ENCODE measurements at places on chromosomes 12 and 14.

DNA sequence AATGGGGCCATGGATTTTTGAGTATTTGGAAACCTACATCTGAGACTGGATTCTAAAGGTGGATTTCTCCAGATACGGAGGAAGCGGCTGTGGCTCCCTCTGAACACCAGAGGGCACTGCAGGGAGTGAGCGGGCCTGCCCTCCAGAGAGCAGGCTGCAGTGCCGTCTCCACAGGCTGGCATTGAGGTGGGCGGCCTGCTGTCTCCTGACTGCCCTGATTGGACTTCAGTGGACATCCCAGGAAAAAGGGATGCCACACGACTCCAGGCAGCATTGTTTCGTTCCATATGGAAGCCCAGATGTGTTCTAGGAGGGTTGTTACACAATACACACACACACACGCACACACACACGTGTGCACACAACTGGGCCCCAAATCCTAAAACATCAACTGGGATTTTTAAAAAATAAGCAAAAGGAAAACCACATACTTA is 20.9 kb upstream of the ANO2 start:
- DNase-seq = peak; percentile 56
- no peak overlapping the region for H3K27ac ChIP-seq
- H3K36me3 ChIP-seq = no peaks in the 10 kb centered on the region
- H3K27me3 ChIP-seq = no peaks in the 10 kb centered on the region
- H3K4me1 ChIP-seq = no peaks in the 10 kb centered on the region

- peak; percentile 98 for DNase-seq
- H3K36me3 ChIP-seq = peaks cover 10% of the 10 kb centered on the region
- no peaks in the 10 kb centered on the region for H3K27me3 ChIP-seq
- no peak overlapping the region for H3K4me3 ChIP-seq
Measured at GRCh38 chr14:21014761-21015190, 10.1 kb downstream of the NDRG2 start.

DNA sequence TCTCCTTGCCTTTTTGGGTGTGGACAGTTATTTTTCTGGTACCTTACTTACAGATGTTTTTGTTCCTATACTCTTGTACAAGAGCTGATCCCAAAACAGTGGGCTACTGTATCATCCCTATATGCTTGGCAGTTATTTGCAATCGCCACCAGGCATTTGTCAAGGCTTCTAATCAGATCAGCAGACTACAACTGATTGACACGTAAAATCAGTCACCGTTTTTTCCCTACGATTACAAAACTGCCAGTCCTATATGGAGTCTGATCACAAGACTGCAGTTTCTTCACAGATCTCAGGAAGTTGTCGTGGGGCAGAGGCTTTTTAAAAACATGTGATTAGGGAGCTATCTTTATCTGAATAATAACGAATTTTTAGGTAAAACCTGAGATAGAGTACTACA is 1.3 kb downstream of the LYSET start:
- peak; percentile 74 for DNase-seq
- peaks cover 2% of the 10 kb centered on the region for H3K4me1 ChIP-seq
- no peak overlapping the region for H3K27ac ChIP-seq
- H3K36me3 ChIP-seq = peaks cover 5% of the 10 kb centered on the region

GRCh38 chr14:99497341-99497740 is 16.1 kb downstream of the CCNK start:
- H3K4me1 ChIP-seq = no peaks in the 10 kb centered on the region
- no peak for DNase-seq
- H3K4me3 ChIP-seq = no peak overlapping the region
- no peaks in the 10 kb centered on the region for H3K27me3 ChIP-seq

- H3K4me1 ChIP-seq = no peaks in the 10 kb centered on the region
- H3K27ac ChIP-seq = no peak overlapping the region
- no peak overlapping the region for H3K4me3 ChIP-seq
- H3K36me3 ChIP-seq = no peaks in the 10 kb centered on the region
Measured at GRCh38 chr14:98731286-98731685, 540.7 kb downstream of the BCL11B start.

GRCh38 chr12:56723889-56724700 is 1.0 kb downstream of the NACA start:
- H3K4me3 ChIP-seq = peak overlapping the region; percentile 87
- peak; percentile 67 for DNase-seq
- peaks cover 14% of the 10 kb centered on the region for H3K4me1 ChIP-seq

DNA sequence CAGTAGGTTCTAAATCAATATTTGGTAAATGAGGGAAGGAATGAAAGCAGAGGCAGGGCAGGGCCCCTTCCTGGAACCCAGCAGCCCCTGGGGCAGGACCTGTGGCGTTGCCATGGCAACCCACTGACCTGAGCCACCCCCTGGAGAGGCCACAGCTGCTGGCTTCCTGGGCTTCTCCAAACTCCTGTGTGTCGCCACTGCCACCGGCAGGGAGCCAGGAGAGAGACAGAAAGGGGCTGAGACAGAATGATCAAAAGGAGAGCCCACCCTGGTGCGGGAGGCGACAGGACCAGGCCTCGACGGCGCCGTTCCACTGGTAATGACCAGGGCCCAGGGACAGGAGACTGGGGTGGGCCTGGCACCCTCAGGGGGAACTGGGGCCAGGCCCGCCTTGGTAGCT is 18.2 kb downstream of the RFX4 start:
- no peaks in the 10 kb centered on the region for H3K27me3 ChIP-seq
- H3K4me1 ChIP-seq = peaks cover 19% of the 10 kb centered on the region
- no peak overlapping the region for H3K4me3 ChIP-seq
- no peaks in the 10 kb centered on the region for H3K36me3 ChIP-seq

- no peak overlapping the region for H3K27ac ChIP-seq
- H3K36me3 ChIP-seq = no peaks in the 10 kb centered on the region
- no peak overlapping the region for H3K4me3 ChIP-seq
- H3K27me3 ChIP-seq = no peaks in the 10 kb centered on the region
- DNase-seq = peak; percentile 82
- peaks cover 8% of the 10 kb centered on the region for H3K4me1 ChIP-seq
Measured at GRCh38 chr14:75307700-75308379, 29.2 kb downstream of the FOS start.

GRCh38 chr12:32365473-32366064 is 33.8 kb upstream of the FGD4 start:
- H3K27ac ChIP-seq = no peak overlapping the region
- H3K4me3 ChIP-seq = no peak overlapping the region
- DNase-seq = peak; percentile 79
- no peaks in the 10 kb centered on the region for H3K27me3 ChIP-seq
- no peaks in the 10 kb centered on the region for H3K36me3 ChIP-seq

DNA sequence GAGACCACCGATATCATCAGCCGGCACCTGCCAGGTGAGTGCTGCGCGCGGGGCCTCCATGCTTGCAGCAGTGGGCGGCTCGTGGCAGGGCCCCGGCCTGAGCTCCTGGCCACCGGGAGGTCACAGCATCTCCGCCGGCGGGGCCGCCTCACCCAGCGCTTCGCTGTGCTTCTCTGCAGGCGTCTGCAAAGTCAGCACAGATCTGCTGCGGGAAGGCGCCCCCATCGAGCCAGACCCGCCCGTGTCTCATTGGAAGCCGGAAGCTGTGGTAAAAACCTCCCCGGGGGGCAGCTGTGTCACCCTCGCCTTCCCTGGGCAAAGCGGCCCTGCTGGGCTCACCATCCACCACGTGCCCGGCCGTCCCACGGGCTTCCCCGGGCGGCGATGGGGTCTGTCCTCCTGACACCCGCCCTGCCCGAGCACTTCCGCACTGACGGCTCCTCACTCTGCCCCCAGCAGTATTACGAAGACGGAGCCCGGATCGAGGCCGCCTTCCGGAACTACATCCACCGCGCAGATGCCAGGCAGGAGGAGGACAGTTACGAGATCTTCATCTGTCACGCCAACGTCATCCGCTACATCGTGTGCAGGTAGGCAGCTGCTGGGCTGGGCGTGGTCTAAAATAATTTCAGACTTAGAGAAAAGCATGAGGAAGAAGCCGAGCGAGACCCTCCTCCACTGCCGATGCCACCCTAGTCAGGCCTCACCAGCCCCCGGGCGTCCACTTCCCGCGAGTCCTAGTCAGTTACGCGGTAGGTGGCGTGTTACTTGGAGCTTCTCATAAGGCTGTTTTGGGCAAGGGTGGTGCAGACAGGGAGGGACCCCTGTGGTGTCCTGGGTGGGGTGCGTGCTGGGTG is 7.1 kb downstream of the PGAM5 start:
- no peaks in the 10 kb centered on the region for H3K4me1 ChIP-seq
- DNase-seq = no peak
- H3K27me3 ChIP-seq = no peaks in the 10 kb centered on the region
- H3K4me3 ChIP-seq = no peak overlapping the region
- H3K36me3 ChIP-seq = peaks cover 61% of the 10 kb centered on the region
- H3K27ac ChIP-seq = no peak overlapping the region

GRCh38 chr14:61719344-61720293 is 24.3 kb downstream of the HIF1A start:
- no peaks in the 10 kb centered on the region for H3K4me1 ChIP-seq
- no peak for DNase-seq
- no peak overlapping the region for H3K27ac ChIP-seq

DNA sequence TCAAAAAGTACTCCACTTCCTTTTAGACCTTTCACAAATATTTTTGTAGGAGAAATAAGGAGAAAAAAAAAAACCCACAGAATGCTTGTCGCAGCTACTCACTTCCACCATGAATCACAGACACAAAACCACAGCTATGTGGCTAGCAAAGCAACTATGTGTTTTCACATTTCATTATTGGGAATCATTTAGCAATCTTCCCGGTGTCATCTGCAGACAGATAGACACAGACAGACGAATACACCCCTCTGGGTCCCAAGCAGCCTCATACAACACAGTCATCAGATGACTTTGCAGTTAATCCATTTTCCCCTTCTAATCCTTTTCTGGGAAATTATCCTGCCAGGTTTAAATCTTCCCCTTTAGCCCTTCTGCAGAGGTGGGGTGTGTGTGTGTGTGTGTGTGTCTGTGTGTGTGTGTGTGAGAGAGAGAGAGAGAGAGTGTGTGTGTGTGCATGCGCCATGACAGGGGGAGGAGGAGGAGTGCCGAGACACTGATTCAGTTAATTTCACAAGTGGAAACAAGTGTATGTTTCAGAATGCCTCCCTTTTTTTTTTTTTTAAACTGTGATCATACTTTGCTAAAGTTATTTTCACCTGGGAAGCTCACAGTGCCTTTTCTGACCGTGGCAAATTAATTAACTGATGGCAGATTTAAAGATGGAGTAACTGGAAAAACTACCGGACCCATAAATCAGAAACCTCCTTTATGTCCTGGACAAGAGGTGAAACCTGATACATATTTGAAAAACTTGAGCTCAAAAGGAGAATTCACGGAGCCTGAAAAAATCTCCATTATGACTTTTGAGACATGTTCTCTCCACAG is 39.9 kb downstream of the LTBP2 start:
- no peaks in the 10 kb centered on the region for H3K27me3 ChIP-seq
- no peak overlapping the region for H3K4me3 ChIP-seq
- peak; percentile 88 for DNase-seq
- peak overlapping the region; percentile 95 for H3K27ac ChIP-seq
- peaks cover 34% of the 10 kb centered on the region for H3K4me1 ChIP-seq
